ENCODE measurements at places on chromosomes 6 and 20. TPM values are rescaled to one million over a fixed set of nuclear protein-coding genes. Genes with fewer than 3 reads are reported as not detected.

Gene CALHM6
- 4.8 TPM for total RNA-seq

Gene GLP1R
- total RNA-seq = 0.17 TPM

Gene NRN1
- total RNA-seq = 3.1 TPM

Gene GPR6
- not detected for total RNA-seq

Gene ULBP1
- total RNA-seq = 6.0 TPM

Gene POM121L2
- total RNA-seq = not detected

Gene RFX6
- total RNA-seq = not detected

Gene HCK
- 0.34 TPM for total RNA-seq

Gene FOXC1
- 26.2 TPM for total RNA-seq

Gene KCNB1
- total RNA-seq = not detected

Gene RHAG
- not detected for total RNA-seq

Gene CCNC
- total RNA-seq = 69.8 TPM

Gene MYT1
- total RNA-seq = not detected

Gene CALHM5
- 0.34 TPM for total RNA-seq

Gene CTCFL
- 0.41 TPM for total RNA-seq

Gene PCK1
- total RNA-seq = not detected

Gene PRKN
- 1.6 TPM for total RNA-seq

Gene HLA-DMB
- total RNA-seq = 2.3 TPM

Gene STAU1
- 81.6 TPM for total RNA-seq

Gene RIPOR2
- total RNA-seq = 0.79 TPM

Gene SYS1
- 55.2 TPM for total RNA-seq

Gene KATNA1
- total RNA-seq = 17.9 TPM

Gene CAGE1
- total RNA-seq = not detected

Gene GLYATL3
- not detected for total RNA-seq

Gene MOXD1
- total RNA-seq = 22.6 TPM

Gene GPLD1
- total RNA-seq = 1.8 TPM

Gene DEFB124
- not detected for total RNA-seq

Gene TUBB2B
- total RNA-seq = 287 TPM

Gene LY6G5B
- 2.8 TPM for total RNA-seq

Gene C2
- 0.07 TPM for total RNA-seq

All from kidney epithelial cell (primary cell).